ENCODE measurements at places on chromosomes 5 and 9. TPM values are rescaled to one million over a fixed set of nuclear protein-coding genes. Genes with fewer than 3 reads are reported as not detected.

- peak; percentile 34 for DNase-seq
Measured at GRCh38 chr9:130938652-130939404, at the start of gene FIBCD1. TSS of gene FIBCD1 (minus strand) at chr9:130939247. CDS start at chr9:130938607, 640 bp downstream.

DNA sequence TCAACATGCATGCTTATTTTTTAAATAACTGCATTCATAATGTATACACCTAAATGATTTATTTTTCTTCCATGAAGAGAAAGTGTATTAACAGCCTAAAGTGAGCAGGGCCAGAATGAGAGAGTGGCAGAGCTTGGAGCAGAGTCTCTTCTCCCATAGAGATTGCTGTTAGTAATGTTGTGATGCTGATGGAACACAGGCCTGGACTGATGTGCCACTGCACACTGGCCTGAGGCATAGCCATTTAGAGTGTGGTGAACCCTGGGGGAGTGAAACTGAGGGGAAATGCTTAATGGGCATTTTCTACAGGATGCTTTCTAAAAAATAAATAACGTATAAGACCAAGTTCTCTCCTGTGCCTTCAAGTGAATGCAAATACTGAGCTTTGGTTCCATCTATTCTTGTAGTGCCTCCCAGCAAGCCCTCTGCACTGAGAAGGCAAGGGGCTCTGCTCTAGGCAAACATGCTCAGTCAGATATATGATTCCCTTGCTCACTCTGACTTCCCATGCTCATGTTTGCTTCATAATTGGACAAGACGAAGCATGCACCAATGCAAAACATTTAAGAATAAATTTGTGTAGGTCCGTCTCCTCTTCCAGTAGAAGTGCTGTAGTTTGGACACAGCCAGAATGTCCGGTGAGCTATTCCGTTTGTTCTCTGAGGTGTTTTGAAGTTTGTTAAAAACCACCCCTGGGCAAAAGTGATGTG lies 185.7 kb downstream of the PBX3 start:
- no peak for DNase-seq

GRCh38 chr9:137648396-137648795 lies 29.6 kb downstream of the EHMT1 start:
- DNase-seq: no peak

- DNase-seq: no peak
Measured at GRCh38 chr9:114289106-114289505, 33.8 kb upstream of the ORM1 start.

DNA sequence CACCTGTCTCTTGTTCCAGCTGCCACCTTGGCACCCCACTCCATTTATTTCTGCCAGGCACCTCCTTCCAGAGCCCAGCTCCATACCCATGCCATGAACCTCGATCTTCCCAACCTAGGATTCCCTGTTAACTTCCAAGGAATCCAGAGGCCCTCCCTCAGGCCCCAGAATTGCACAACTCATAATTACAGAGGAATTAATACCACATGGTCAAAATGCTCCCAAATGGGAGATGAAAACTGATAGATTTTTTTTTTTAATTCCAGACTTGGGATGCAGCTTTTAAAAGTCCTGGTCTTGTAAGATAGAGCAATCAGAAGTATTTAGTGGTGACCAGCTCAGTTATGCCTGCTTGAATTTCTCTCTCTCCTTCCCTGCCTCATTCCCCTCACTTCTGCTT lies 96.2 kb upstream of the CCDC112 start:
- DNase-seq: no peak

DNA sequence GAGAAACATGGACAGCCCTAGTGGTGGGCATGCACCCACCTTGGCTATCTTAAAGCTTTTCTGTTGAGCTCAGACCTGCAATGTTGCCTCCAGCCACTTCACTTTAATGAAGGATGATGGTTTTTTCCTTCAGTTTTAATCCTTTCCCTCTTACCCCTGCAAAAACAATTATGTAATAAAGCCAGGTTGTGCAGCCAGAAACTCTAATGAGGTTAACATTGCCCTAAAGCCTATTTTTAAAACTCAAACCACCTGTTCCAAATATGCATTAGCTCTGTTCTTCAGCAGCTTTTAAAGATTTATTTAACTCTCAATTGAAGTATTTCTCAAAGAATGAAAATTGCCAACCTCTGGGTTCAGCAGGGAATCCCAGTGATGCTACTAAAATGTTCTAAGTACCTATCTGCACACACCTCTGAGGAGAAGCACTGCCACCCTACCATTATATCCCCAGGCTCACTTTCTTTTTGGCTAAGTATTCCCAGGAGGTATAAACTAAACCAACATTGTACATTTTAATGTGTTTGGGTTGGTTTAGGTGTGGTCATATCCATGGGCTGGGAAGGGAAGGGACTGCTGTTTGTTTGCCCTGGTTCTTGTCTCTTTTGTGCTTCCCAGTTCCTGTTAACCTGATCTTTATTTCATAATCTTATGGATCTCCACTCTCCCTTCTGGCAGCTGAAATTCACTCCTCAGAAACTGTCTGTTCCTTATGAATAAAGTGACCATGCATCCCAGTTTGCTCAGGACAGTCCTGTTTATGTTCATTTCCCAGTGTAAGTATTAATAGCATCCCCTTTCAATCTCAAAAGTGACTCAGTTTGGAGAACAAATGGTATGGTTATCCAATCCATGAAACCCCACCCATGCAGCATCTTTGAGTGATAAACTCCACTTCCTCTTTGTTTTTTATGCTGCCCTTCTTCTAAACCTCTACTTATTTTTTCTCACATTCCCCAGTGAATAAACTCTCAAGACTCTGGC lies 251.7 kb downstream of the RAB3C start:
- no peak for DNase-seq

DNA sequence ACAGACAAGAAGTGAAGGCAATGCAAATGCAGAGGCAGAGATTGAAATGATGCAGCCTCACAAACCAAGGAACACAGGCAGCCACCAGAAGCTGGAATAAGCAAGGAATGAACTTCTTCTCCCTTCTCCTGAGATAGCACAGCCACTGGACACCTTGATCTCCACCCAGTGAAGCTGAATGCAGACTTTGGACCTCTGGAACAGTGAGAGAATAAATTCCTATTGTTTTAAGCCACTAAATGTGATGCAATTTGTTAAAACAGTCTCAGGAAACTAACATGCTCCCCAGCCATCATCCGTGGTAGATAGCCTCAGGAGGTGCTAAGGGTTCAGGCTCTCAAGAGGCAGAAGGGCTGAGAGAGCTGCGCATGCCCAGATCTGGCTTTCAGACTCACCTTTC lies 512.2 kb upstream of the ZNF608 start:
- no peak for DNase-seq

- DNase-seq: peak; percentile 4
Measured at GRCh38 chr9:122904466-122904822, 715 bp downstream of the RC3H2 start.

- peak; percentile 97 for DNase-seq
Measured at GRCh38 chr5:123511648-123512605, at the start of gene CSNK1G3. TSS of gene CSNK1G3 (plus strand) at chr5:123512177. CDS start at chr5:123545664, 33,487 bp downstream.

DNA sequence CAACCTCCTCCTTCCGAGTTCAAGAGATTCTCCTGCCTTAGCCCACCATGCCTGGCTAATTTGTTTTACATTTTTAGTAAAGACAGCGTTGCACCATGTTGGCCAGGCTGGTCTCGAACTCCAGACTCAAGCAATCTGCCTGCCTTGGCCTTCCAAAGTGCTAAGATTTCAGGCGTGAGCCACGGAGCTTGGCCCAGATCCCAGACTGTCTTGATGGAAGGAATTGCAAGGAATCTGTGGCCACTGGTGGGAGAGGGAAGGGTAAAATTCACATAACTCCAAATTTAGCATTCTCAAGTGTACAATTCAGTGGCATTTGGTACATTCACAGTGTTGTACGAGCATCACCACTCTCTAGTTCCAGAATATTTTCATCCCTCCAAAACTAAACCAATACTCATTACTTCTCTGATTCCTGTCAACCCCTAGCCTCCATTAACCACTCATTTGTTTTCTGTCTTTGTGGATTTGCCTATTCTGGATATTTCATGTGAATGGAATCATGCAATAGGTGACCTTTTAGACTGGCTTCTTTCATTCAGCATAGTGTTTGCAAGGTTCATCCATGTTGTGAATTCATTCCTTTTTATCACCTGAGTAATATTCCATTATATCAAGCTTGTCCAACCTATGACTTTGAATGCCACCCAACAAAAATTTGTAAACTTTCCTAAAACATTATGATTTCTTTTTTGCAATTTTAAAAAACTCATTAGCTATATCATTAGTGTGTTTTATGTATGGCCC lies 8.9 kb upstream of the MYO10 start:
- no peak for DNase-seq

DNA sequence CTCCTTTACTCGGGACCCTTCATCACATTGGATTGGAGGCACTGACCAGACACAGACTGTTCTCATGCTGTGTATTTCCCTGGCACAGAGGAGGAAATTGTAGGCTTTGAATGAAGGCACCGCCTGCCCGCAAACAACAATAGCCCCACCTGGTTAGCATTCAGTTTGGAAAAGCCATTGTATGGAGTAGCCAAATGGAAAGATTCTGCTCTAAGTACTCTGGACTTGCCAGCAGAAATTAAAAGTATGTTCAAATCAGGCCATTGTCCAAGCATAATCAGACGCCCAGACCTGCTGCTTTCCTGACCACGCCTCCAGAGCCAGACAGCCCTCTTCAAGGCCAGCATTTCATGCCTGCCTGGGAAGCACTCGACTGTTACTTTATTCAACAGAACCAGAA lies 8.0 kb upstream of the SEMA4D start:
- DNase-seq: no peak

- no peak for DNase-seq
Measured at GRCh38 chr5:154296525-154297159, 106.1 kb downstream of the GALNT10 start.

- DNase-seq: peak; percentile 71
Measured at GRCh38 chr5:149550268-149550583, 1.0 kb downstream of the CSNK1A1 start.

GRCh38 chr5:18745042-18745987 lies 1111.1 kb downstream of the TAF11L14 start:
- no peak for DNase-seq

GRCh38 chr5:74639807-74640449 lies 600 bp downstream of the ENC1 start:
- peak; percentile 49 for DNase-seq

GRCh38 chr9:127360829-127361228 lies 36.1 kb upstream of the SLC2A8 start:
- DNase-seq: peak; percentile 20

DNA sequence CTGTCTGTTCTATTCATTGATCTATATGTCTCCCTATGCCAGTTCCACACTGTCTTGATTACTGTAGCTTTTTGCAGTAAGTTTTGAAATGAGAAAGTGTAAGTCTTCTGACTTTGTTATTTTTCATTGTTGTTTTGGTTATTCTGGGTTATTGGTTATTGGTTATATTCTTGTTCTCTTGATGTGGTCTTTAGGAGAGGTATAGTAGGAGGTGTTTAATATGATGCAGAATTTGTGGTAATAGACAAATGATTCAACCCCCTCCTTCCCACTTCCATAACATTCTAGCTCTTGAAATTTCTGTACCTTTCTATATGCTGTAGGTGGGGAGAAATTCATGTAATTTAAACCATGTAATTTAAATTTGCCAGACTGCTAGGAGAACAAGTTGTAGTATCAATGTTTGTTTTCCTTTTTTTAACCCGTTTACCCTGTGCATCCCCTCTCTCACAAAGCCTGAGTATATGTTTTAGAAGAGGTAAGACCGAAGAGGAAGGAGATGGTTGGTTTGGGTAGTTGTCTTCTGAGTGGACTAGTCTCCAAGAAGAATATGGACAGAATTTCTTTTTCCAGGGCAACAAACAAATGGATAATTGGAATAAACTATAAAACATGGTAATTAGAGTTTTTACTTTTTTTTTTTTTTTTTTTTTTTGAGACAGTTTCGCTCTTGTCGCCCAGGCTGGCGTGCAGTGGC lies 19.2 kb downstream of the ANKHD1 start:
- DNase-seq: no peak

DNA sequence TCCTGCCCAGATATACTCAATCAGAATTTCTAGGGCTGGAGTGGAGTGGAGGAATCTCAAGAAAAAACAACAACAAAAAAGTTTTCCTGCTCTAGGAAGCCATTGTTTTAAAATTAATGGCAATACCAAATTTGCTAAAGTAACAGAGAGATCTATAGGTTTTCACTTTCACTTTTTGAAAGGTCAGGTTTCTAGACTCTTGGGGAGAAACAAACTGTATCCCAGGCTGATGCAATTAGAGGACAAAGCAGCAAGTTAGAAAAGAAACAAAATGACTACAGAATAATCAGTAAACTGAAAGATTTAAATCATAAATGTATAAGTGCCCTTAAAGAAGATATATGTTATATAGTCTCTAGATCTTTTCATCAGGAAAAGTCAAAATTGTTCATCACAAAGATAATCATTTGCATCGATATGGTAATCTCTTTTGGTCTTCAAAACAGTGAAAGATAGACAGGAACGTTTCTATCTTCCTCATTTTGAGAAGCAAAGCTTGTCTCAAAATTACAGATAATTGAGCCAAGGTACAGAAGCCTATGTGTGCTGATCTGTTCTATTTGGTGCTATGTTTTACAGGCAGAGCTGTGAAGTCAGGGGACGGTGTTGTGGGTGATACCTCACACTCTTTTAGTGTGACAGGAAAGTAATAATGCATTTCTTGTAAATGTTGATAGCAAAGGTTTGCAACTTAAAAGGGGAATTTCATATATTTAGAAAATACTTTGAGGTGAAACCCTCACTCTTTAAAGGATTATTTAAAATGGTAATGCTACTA lies 1746.6 kb upstream of the C9orf72 start:
- no peak for DNase-seq

DNA sequence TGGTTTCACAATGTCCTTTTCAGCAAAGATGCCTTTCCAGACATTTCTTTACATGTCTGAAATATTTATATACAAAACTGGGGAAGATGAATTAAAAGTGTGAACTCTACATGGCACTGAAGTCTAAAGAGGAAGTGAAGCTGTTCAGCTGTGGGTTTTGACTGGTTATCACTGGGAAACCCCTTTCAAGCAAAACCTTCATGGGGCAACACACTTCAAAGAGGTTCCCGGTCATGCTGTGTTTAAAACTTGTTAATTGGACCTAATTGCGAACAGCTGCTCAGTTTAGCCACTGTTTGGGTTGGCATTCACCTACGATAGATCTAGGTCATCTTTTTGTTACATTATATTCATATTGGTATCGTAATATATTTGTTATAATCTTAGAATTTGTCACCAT lies 20.0 kb upstream of the GDNF start:
- no peak for DNase-seq

DNA sequence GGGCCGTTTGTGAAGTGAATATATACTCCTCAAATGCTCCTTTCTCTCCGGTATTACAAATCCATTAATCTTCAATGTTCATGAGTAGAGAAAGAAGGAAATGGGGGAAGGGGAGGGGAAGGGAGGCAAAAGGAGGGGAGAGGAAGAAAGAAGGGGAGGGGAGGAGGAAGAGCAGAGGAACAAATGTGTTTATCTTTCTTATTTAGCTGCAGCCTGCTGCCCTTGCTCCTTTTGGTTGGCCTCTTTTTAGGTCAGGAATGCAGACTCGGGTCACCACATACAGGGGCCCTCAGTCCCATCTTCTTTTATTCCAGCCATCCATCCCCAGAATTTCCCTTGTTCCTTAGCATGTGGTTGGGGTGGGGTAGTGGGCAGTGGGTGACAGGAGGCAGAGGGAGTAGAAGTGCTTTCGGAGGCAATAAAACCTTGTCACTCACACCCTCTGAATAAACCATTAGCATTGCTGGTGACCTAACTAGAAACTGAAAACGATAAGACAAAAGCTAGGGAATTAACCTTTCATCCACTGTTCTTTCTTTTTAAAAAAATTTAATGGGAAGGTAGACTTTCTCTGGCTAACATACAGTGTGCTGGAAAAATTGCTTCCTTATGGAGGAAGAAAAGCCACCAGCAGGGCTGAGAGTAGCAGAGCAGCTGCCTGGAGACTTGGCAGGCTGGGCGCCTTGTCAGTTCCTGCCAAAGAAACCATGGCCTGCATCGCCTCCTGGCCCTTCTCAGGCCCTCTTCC lies 16.8 kb upstream of the PRLR start:
- no peak for DNase-seq

Gene PFN3
- not detected for total RNA-seq

Gene RORB
- total RNA-seq: under 0.01 TPM

Gene TMEM174
- total RNA-seq: not detected
